ENCODE measurements at places on chromosomes 1 and 21.

- no peak for DNase-seq
Observed at GRCh38 chr21:25646474-25646873, 7.4 kb downstream of the JAM2 start.

GRCh38 chr1:168420177-168420576, 123.6 kb downstream of the XCL2 start:
- DNase-seq, result no peak

GRCh38 chr1:224816062-224816461, 113.4 kb upstream of the DNAH14 start:
- no peak for DNase-seq

GRCh38 chr21:26137379-26138060, 33.0 kb downstream of the APP start:
- no peak for DNase-seq

GRCh38 chr1:66243548-66244130, 290.3 kb upstream of the SGIP1 start:
- no peak for DNase-seq

GRCh38 chr1:47104816-47105215, 32.4 kb upstream of the CYP4A22 start:
- DNase-seq, result no peak

DNA sequence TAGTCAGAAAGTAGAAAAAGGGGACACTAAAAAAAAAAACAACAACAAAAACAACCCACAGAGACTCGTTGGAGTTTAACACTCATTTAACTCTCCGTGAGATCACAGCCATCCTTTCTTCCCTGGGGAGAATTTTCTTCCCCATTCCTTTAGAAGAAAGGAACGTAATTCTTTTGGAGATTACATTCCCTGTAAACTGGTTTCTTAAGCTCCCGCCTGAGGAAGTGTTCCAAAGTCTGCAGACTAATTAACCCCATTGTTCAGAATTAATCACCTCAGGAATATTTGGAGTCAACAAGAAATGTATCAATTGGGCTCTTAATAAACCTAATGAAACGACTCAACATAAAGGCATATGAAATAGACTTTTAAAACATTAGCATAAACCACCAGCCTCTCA, 228.2 kb upstream of the CSF3R start:
- no peak for DNase-seq

Measured in stimulated activated CD8-positive, alpha-beta memory T cell treated with anti-CD3 and anti-CD28 coated beads, Interleukin-7, amount 100 ng/mL, for 4 hours (primary cell).